ENCODE measurements at places on chromosomes 7 and 10. TPM values are rescaled to one million over a fixed set of nuclear protein-coding genes. Genes with fewer than 3 reads are reported as not detected.

DNA sequence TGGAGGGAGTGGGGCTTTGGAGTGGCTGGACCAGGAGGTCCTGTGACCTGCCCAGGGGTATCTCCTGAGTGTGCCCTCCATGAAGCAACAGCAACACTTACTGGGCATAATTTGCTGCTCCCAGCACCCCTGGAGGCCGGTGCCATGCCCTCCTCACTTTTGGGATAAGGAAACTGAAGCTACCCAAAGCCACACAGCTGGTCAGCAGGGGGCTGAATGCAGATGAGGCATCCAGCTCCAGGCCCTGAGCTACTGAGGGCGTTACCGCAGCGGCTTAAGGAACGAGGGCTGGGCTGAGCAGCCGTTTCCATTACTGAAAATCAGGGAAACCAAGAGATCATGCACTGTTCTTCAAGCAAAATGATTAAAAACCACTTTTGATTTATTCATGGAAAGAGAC lies 408.9 kb downstream of the GLRX3 start:
- no peak for DNase-seq

DNA sequence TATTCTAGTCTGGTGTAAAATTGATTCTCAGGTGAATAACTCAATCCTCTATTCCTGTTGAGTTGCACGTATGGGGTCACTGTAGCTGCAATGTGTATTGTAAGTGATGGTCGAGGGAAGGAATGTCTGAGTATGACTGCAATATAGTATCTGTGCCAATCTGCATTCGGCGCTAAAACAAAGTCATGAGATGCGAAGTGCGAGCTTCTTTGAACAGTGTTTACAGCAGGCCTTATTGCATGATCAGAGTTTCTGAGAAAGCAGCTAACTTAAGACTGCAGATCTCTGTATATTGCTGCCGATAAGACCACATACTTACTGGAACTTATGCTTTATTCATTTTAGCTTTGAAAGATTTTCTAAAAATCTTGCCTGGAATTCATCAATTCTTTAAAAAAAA lies 341.7 kb upstream of the BMPER start:
- no peak for DNase-seq

GRCh38 chr10:132619927-132620326 lies 82.3 kb downstream of the INPP5A start:
- DNase-seq = no peak

DNA sequence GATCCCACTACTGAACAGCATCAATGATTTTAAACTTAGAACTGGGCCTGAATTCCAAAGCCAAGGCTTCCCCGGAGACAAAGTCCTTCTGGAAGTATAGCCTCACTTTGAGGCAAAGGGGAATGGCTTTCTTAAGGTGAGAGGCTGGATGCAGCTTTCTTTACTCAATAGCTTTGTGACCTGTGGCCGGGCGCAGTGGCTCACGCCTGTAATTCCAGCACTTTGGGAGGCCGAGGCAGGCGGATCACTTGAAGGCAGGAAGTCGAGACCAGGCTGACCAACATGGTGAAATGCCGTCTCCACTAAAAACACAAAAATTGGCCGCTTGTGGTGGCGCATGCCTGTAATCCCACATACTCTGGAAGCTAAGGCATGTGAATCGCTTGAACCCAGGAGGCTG lies 3.2 kb upstream of the FGFR2 start:
- no peak for DNase-seq

GRCh38 chr10:102731222-102731800 lies 12.4 kb upstream of the WBP1L start:
- DNase-seq = no peak

DNA sequence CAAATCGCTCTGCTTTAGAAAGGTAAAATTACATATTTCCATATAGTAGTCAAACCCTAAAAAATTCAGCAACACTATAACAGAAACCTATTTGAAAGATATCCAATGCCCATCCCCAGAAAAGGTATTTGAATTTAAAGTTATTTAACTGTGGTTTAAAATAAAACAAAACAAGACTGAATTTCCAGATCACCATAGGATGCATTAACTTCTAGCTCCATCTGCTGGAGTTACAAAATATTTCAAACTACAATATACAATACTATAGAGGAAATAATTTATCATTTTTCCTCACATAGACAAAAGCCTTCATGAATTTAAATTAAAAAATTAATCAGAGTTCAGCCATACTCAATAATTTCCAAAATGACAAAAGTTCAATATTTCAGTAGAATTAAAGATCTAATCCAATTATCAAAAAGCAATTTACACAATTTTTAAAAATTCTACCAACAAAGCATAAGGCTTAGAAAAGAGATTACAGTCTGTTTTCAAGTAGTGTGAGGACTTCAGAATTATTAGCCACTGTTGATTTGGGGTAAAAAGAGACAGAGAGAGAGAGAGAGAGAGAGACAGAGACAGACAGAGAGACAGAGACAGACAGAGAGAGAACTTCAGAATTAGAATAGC lies 75.9 kb downstream of the LMBR1 start:
- no peak for DNase-seq

- DNase-seq = no peak
These were observed 58.4 kb downstream of the NEURL1 start for GRCh38 chr10:103551619-103552602.

DNA sequence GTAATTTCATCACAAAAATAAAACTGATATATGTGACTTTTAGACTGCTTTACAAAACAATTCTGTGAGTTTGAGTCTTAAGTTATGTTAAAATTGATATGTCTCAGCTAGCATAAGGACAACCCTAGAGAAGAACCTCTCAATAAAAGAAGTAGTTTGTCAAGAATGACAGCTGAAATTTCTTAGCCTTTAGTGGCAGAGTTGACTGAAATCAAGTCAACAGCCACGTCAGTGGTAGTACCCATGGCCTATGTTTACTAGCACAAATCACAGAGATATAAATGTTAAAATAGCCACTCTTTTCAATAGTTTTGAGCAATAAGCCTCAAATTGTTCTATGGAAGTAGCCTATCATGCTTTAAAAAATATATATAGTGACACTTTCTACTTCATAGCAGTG lies 138.9 kb upstream of the FERD3L start:
- DNase-seq = no peak

- DNase-seq = no peak
These were observed 83.0 kb downstream of the SORBS1 start for GRCh38 chr10:95478185-95478584.

DNA sequence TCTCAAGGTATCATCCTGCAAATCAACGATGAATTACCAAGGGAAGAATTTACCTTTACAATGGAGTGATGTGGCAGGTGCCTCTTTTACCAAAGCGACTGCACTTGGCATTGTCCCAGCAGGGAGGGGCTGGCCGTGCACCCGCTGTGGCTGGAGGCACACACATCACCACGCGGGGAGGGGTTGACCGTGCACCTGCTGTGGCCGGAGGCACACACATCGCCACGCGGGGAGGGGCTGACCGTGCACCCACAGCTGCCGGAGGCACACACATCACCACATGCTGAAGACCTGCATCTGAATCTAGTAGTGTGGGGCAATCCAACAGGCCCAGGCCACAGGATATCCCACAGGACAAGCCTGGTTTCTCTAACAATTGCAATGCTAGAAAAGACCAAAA lies 493.5 kb downstream of the DNAJB6 start:
- DNase-seq = no peak

DNA sequence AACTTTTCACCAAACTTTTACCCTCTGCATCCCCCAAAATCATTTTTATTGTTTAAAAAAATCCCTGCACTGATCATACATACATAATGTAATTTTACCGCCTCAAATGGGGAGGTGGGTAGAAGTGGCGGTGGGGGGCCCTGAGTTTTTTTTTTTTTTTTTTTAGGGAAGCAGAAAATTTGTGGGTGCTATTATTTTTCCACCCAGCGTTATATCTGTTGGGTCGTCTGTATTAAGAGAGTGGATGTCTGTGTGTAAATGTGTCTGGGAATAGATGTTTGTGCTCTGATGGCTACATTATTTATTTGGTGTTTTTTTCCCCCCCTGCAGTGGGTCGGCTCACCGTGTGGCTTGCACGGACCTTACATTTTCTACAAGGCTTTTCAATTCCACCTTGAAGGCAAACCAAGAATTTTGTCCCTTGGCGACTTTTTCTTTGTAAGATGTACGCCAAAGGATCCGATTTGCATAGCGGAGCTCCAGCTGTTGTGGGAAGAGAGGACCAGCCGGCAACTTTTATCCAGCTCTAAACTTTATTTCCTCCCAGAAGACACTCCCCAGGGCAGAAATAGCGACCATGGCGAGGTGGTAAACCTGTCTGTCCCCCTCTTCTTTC lies 438 bp downstream of the ARID5B start:
- no peak for DNase-seq

The ANTXRL gene
- not detected for total RNA-seq

The SAP25 gene
- total RNA-seq = 0.62 TPM

DNA sequence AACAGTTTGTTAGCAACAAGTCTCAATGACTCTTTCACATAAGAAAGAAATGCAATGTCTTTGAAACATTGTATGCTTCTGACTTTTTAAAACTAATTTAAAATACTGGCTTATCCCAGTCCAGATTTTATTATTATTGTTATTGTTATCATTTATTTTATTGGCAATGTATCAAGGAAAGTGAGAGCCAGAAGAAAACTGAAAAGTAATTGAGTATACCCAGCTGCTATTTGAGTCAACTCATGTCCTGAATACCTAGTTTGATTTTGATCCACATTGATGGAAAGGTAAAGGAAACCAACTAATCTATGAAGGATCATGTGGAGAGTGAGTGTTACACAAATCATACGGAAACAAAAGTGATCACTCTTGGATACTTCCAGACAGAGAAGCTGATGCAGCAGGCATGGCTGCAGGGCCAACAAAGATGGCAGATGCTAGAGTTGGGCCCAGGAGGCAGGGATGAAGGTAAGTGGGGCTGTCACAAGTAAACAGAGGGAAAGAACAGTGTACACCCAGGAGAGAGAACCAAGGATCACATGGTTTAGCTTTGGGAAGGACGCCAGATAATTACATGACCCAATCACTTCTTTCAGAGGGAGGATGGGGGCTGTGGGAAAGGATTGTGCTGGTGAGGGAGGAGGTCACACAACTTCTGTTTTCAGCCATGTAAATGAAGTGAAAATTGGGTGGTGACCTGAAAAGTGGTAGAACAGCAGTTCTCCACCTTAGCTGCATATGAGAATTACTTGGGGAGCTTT lies 179.2 kb upstream of the NAMPT start:
- no peak for DNase-seq

The ZKSCAN1 gene
- total RNA-seq = 32.5 TPM

GRCh38 chr7:155341463-155341983 lies 43.8 kb downstream of the INSIG1 start:
- DNase-seq = no peak

- no peak for DNase-seq
These were observed 109.4 kb downstream of the SLC25A13 start for GRCh38 chr7:96212474-96212873.

The OR2A7 gene
- total RNA-seq = 2.8 TPM

All from kidney epithelial cell (primary cell).